AG09319 (cell line): ENCODE measurements at places on chromosomes 12 and 14.

GRCh38 chr12:1373901-1374735, 220.3 kb downstream of the FBXL14 start:
- DNase-seq = peak; percentile 92

- DNase-seq = no peak
Observed at GRCh38 chr14:49896966-49897365, 4.1 kb downstream of the ARF6 start.

DNA sequence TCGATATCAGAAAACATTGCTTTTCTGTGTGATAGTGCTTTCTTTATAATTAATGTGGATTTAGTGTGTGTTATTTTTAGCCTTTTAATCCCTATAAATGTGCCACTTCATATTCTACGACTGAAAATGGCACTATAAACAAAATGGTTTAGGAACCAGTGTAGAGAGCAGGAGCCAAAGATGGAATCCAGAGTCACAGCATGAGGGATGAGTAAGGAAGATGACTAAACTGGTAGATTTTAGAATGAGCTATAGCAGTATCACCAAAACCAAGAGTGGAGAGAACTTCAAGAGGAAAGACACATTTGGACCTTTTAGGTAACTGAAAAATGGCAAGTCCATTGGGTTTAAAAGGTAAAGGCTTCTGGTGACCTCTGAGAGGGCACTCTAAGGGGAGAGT, 887.2 kb downstream of the NRXN3 start:
- DNase-seq = no peak

GRCh38 chr12:25653487-25654175, 100.5 kb upstream of the LMNTD1 start:
- no peak for DNase-seq

GRCh38 chr12:19437996-19438395, 1.3 kb upstream of the AEBP2 start:
- no peak for DNase-seq

DNA sequence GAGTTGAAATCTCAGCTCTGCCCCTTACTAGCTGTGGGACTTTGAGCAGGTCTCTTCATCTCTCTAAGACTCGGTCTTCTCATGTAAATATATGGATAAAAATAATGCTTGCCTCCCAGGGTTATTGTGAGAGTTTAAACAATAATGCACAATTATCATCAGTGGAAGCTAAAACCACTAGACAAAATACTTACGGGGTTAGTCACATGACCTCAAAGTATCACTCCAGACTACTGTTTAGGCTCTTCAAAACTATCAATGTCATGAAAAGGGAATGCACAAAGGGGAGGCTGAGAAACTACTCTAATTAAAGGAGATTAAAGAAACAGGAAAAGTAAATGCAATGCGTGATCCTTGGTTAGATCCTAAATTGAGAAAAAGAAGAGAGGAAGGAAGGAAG, 24.5 kb upstream of the TSPAN11 start:
- DNase-seq = no peak

DNA sequence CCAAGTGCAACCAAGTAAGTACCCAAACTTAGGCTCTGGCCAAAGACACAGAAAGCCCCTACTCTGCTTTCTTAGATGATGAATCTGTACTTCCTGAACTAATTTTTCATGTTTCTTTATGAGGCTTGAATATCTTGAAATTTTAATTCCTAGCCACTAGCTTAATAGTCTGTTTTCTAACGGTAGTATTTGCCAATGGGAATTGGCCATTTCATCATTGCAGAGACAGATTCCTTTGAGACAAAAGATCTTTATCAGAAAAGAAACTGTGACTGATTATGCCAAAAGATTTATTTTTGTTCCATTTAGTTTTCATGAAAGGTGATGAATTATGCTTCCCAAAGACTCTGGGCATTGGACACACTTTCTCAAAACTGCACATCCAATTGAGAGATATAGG, 48.7 kb downstream of the DAD1 start:
- DNase-seq = no peak

DNA sequence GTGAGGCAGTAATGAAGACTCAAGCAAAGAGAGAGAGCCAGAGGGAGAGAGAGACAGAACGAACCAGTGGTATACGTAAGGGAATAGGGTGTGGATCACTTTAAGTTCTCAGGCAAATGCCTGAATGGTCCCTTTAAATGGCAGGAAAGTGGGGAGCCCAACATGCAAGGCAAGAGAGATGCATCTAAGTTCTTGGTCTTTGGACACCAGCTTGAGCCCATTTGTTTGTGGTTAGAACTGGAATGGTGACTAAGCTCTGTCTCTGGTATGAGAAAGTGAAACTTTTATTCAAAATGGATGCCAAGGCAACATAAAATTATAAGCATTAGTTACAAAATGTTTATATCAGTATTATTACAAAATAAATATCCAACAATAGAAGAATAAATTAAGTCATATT, 192.2 kb upstream of the ALG10 start:
- no peak for DNase-seq

DNA sequence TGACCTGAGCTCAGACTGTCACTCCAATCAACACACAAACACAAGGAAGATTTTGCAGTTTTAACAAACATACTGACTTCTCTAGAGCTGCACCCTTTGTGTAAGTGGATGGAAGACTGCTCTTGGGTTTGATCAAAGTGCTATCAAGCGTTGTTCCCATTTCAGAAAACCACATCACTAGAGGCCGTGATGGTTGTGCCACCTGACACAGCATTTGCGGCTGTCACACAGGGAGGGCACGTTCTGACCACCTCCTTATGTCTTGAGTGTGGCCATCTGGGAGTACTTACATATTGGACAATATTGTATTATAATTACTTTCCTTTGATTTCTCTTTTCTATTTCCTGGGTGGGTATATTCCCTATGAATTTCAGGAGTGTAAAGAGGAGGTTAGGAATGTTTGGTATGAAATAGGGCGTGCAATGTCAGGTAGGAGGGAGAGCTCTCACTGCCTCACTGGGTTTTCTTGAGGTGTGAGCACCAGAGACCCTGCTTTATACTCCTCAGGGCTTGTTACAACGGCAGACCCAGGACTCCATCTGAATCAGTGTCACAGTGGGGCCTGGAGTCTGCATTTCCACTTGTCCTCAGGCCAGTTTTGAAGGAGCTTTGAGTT, 74.3 kb downstream of the SYNE3 start:
- no peak for DNase-seq

- no peak for DNase-seq
Observed at GRCh38 chr12:62637679-62638078, 171.1 kb downstream of the MON2 start.

GRCh38 chr12:117100851-117101673, 1.8 kb upstream of the TESC start:
- no peak for DNase-seq

- DNase-seq = no peak
Observed at GRCh38 chr12:3047961-3048360, 29.2 kb upstream of the TSPAN9 start.

GRCh38 chr12:25972783-25973182, 14.3 kb downstream of the RASSF8 start:
- DNase-seq = no peak

- no peak for DNase-seq
Observed at GRCh38 chr14:95398630-95399547, 79.2 kb upstream of the CLMN start.

DNA sequence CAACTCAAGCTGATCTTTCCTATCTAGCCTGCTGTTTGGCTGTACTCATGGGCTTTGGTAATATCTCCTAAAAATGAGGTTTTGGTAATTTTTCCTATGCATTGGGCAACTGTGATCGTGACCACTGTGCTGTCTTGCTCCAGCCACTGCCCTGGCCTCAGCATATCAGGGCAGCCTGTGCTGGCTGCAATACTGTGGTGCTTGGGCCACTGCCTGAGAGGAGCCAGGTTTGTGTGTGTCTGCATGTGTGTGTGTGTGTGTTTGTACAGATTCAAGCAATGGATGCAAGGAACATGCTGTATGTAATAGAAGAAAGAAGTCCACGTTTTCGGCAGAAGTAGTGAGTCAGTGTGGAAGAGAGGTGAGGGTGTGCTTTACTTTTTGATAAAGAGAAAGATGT, 13.0 kb downstream of the ERG28 start:
- no peak for DNase-seq

- no peak for DNase-seq
Observed at GRCh38 chr12:111937429-111937828, 75.5 kb downstream of the TMEM116 start.

GRCh38 chr12:119704065-119704747, 36.3 kb downstream of the PRKAB1 start:
- no peak for DNase-seq
